ENCODE measurements at places on chromosomes 4 and X.

- DNase-seq = no peak
These were observed 62.2 kb downstream of the NPY2R start for GRCh38 chr4:155270671-155271070.

DNA sequence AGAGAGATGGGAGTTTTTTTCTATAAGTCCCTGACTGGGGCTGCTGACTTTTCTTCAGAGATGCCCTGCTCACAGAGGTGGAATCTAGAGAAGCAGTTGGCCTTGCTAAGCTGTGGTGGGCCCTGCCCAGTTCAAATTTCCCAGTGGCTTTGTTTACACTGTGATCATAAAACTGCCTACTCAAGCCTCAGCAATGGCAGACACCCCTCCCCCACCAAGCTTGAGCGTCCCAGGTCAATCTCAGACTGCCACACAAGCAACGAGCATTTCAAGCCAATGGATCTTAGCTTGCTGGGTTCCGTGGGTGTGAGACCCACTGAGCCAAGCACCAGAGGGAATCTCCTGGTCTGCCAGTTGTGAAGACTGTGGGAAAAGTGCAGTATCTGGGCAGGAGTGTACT lies 199.8 kb upstream of the WDFY3 start:
- DNase-seq = no peak

- DNase-seq = no peak
These were observed 1768.5 kb downstream of the PCDH7 start for GRCh38 chr4:32488690-32489089.

- DNase-seq = no peak
These were observed 168.6 kb downstream of the MAML3 start for GRCh38 chr4:139985401-139985800.

DNA sequence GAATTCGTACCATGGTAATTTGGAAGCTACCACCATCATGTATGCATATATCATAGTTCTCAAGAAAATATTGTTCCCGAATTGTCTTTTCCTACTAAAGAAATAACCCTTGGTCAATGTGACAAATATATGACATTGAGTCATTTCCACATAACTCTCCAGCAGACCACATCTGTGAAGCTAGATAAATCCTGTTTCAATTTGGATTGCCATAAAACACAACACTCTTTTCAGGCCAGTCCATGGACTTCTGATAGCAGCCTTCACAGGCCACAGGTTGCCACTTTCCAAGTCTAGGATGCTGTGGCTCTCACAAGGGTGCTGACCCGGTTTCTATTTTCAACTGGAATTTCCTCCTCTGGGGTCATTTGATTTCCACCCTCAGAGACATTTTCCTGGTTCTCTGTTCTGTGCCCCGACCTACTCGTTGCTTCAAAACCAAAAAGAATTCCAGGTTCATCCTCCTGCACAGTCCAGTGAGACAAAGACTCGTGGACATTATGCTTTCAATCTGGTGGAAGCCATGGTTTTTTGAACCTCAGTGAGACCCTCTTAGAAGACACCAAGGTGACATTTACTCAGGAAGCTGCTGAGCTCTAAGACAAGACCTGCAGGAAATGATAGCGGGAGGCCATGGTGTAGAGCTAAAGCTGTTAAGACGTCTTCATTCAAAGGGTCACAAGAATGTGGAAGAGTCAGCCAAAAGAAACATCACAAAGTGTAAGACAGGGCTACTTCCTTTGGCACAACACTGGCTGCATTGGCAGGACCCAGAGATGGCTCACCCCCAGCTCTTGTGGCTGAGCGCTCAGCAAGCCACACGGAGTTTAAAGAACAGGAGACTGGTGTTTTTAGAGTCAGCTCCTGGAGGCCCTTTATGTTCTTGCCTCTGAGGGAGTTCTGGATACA lies 119.8 kb downstream of the AMELX start:
- no peak for DNase-seq

DNA sequence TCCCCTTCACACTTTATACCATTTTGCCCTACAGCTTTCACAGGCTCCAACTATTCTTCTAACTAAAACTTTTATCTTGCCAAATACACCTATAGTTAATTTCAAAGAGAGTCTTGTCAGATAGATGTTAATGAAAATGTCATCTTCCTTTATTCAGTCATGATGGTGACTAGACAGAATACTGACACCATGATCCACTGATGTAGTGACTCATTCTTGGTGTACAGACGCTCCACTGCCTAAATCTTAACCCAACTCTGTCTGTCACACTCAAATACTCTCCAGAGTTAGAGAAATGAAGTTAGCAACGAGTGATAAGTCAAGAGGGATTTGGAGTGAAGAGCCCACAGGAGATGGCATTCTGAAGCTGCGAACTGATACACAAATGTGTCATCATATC lies 32.1 kb upstream of the HDAC8 start:
- no peak for DNase-seq

DNA sequence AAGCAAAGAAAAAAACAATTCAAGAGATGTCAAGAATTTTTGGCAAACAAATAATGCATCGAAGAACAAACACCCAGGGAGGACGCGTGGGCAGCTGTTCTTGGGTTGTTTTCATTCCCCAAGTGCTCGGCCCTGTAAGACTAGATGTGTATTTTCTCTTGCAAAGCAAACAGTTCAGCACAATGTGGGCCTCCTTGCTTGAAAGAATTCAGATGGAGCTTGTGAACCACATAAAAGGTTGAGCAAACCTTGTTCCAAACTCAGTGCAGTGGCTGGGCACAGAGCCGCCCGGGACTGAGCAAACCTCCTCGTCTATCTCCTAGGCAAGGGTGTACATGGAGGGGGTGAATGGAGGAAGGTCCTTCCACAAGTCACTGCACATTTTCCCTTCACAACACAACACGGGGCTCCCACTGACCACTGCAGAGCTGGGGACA lies 82.4 kb downstream of the HTRA3 start:
- DNase-seq = no peak

GRCh38 chr4:153014460-153014859 lies 78.3 kb downstream of the FHDC1 start:
- DNase-seq = no peak

DNA sequence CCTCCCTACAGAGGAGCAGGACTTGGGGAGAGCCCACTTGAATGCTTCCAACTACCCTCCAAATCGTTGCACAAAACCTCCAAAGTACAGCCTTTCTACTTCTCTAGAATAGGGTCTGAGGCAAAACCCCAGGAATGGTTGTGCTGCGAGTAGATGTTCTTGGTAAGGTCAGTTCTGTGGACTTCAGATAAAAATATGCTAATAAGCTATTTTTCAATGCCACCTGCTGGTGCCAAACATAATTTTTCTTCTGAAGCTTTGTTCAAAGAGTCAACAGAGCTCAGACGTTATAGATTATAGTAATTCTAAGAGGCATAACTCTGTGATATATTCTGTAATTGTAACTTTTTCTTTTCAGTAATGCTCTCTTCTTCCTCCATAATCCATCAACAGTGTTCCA lies 425.7 kb downstream of the GPAT3 start:
- no peak for DNase-seq

DNA sequence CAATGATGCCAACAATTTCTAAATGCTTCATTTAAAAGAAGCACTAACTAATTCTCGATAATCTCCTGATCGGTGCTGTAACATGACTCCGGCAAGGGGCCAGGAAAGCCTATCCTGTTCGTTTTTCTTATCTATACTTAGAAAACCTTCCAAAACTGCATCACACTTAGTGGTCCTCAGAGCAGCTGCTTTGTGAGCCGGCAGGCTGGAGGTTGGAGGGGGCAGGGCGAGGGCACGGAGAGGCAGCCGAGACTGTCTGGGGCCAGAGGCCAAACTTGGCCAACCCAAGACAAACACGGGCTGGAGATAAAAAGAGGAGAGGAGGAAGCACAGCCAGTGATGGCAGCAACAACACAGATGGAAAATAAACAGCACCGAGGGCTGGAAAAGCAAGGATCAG lies 455.7 kb downstream of the BCOR start:
- no peak for DNase-seq

DNA sequence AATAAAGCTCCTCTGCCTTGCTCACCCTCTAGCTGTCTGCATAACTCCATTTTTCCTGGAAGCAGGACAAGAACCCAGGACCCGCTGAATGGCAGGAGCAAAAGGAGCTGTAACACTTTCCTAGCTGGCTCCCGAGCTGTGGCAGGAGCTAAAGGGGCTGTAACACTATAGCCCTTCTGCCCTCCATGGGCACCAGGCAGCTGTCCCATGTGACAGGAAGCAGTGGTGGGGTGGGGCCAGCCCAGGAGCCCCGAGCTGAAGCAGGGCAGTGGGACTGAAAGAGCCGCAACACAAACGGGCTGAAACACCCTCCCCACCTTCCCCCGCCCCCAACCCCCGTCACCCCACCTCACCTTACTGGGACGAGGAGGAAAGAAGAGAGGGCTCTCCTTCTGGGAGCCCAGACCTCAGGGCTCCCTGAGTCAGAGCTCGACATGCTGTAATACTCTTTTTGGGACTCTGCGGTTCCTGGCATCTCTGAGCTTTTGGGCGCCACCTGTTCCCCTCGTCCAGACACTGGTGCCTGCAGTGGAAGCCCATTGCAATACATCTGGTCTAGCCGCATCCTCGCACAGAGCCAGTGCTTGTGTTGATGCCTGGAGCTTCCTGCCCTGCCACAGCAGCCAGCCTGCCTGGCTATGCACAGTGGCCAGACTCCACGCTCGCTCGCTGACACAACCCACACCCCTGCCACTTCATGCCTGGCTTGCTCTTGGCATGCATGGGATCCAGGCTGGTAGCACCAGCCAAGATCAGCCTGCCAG lies 39.4 kb downstream of the PPM1K start:
- peak; percentile 23 for DNase-seq

DNA sequence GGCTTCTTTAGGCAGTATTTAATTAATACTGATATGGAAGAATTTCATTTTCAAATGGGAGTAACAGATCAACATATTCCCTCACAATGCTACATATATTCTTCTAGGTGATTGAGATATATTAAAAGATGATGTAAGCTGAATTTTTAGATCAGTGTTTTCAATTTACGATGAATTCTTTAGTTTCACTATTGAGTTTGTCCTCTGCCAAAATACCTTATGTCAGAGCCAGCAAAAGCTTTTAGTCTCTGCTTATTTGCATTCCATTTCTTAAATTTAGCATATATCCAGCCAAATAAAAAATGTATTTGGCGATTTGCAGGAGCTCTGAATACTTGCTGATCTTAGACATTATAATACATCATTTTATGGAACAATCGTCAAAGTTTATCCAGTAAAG lies 144.3 kb downstream of the MOSPD2 start:
- no peak for DNase-seq

- DNase-seq = no peak
These were observed 200.0 kb downstream of the IL1RAPL1 start for GRCh38 chrX:28787206-28787605.

DNA sequence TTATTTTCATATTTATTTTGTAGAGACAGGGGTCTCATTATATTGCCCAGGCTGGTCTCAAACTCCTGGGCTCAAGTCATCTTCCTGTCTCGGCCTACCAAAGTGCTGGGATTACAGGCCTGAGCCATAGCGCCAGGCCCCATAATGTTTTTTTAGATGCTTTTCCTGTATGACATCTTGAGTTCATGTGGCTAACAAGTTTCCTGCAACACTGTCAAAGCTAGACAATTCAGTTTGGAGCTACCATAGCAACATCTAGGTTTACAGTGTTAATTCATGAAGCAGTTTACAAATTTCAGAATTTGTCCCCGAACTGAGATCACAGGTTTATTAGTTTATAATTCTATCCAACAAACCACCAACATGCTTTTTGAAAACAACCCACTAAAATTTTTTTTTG lies 6.4 kb upstream of the IL13RA2 start:
- DNase-seq = no peak

DNA sequence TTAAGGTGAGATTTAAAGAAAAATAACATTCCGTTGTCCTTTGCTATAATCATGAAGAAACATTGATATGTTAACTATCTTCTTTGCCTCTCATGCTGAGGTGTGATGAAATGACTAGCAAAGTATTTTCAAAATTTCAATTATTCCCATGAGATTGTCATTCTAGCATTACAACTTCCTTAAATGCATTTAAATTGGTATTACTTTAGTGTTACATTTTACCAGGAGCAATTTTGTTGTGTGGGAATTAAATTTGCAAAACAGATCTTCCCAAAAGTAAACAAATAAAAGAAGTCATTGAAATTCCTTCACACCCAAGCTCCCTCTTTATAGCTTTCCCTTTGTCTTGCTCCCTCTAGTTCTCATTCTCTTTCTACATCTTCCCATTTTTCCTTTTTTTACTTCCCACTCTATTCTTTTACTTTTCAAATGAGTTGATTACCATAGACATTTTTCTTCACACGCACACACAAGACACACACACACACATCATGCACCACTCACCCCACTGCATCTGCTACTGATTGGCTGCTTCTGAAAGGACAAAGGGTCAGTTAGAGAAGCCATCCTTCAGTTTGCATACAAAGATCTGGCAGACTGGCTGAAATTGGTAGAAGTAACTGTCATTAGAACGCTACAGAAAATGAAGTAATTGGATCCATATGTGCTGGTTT lies 10.0 kb upstream of the APELA start:
- no peak for DNase-seq

GRCh38 chr4:174989791-174990190 lies 71.6 kb downstream of the ADAM29 start:
- no peak for DNase-seq

DNA sequence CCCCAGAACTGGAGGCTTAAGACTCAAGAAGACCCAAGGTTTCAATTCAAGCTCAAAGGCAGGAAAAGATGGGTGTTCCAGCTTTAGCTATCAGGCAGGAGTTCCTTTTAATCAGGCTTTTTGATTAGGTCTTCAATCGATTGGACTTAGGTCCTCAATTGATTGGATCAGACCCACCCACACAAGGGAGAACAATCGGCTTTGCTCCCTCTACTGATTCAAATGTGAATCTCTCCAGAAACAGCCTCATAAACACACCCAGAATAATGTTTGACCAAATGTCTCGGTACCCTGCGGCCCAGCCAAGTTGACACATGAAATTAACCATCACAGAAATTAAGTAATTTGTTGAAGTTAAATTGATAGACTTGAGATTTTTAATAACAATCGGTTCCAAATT lies 917.1 kb upstream of the FTHL17 start:
- DNase-seq = no peak

GRCh38 chrX:141320801-141321200 lies 78.5 kb upstream of the SPANXC start:
- no peak for DNase-seq

GRCh38 chrX:100648458-100649417 lies 4.7 kb downstream of the SRPX2 start:
- DNase-seq = no peak

DNA sequence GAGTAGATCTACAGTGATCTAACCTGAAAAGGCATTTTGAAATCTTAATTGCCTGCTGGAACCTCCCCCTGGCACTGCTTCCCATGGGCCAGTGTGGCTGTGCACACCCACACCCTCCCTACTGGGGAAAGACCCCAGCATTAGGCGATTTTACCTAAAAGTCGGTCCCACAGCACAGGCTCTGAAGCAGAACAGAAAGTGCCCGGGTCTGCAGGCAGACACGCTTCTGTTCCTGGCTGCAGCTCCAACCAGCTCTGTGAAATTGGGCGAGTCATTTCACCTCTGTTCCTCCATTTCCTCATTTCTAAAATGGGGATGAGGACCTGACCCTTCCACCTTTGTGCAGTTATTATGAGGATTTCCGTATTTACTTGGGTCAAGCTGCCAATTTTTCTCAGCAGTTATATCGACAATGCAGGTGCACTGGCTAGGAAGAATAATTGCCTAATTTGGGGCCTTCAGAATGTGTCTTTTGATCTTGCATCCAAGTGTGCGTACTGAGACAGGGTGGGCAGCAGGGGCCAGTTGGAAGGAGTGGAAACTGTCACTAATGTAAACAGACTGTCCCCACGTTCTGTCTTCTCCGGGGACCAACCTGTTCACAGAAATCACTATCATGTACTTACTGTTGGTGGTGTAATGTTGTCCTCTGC lies 7.1 kb downstream of the KLF3 start:
- DNase-seq = no peak

- no peak for DNase-seq
These were observed 22.1 kb downstream of the ANXA5 start for GRCh38 chr4:121674696-121675095.

Measured in central memory CD4-positive, alpha-beta T cell (primary cell).